Breast epithelium (tissue), 4 donors: ENCODE measurements at places on chromosomes 2 and 18.

GRCh38 chr2:127740665-127741288 is 39.5 kb downstream of the SFT2D3 start:
- DNase-seq, result no peak

DNA sequence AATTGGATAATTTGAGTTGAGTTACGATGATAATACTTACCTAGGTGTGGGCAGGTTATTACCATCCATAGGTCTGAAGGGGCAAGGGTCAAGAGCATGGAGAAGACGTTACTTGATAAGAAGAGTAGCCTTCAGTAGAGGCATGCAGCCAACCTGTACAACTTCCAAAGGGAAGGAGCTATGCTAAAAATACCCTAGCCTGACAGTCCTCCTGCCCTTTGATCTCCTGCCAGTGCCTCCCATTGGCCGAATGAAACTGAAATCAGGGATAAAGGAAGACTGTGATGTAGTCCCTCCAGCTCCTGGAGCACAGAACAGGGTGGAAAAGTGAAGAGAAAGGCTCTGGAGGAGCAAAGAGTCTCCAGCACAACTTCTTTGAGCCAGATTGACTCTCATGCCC is 487.4 kb downstream of the ADCYAP1 start:
- DNase-seq, result no peak

GRCh38 chr2:134193006-134193405 is 60.9 kb upstream of the MGAT5 start:
- no peak for DNase-seq

- no peak for DNase-seq
Observed at GRCh38 chr2:152394326-152394725, 59.4 kb downstream of the FMNL2 start.

DNA sequence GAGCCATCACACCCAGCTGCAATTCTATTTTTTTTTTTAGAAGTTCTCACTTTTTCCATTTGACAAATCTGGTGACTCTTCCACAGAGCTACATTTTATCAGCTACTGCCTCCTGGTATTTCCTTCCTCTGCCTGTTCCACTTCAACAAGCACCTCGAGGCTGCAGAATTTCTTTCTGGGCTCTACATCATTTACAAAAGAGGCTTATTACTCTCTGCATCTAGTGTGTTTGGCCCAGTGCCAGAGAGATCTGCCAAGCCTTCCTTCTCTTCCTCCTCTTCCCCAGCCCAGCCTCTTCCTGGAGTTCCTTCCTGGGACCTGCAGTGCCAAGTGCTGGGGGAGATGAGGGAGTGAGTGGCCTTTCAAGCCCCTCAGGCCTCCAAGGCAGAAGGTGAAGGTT is 119.6 kb upstream of the ITGA6 start:
- no peak for DNase-seq

DNA sequence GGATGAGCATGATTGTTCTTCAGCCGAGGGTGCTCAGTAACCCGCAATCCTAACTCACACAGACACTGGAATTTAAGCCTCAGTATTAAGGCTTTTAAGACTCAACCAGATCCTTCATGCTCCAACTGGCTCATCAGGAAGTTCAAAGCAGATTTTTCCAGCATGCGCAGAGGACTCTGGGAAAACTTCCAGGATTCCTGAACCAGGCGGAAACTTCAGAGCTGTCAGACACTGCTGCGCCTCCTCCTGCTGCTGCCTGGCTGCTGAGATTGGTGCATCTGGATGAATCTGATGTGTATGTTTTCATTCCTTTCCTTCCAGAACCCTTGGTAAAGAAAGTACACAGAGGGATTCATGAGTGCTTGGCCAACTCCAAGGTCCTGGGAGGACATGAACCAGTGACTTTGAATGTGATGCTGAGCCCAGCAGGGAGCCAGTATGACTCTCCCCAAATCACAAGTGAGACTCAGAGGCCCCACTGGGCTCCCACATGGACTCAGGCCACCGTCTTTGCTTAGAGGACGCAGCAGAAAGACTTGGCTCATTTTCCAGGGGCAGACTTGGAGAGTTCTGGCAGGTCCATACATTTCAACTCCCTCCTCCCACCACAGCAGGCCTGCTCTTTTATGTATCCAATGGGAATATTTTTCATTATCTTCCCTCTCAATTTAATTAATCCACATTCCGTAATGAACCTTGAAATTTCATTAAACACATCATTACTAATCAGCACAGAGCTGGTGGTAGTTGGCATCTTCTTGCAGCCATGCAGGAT is 143.5 kb upstream of the HDAC4 start:
- DNase-seq, result peak; percentile 43

DNA sequence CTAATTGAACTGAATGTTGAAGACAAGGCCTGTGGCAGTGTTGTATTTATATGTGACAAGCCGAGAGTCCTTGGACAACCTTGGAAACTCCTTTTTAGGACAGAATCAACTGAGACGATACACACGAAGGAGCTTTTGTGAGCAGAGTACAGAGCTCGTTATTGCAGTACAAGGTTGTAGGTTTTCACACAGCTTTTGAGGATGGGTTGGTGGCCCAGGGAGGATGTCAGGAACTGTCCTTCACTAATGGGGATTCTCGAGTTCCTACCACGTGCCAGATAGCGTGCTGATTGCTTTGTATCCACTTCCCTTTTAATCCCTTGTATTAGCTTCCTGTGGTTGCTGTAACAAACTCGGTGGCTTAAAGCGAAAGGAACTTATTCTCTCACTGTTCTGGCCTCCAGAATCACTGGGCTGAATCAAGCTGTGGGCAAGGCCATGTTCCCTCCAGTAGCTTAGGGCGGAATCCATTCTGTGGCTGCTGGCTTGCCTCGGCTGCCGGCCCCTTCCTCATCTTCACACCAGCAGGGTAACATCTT is 20.2 kb downstream of the INPP4A start:
- DNase-seq, result no peak

GRCh38 chr2:30772021-30772705 is 35.1 kb downstream of the CAPN13 start:
- no peak for DNase-seq

GRCh38 chr2:192016265-192016664 is 169.4 kb upstream of the CAVIN2 start:
- no peak for DNase-seq

- no peak for DNase-seq
Observed at GRCh38 chr2:137007938-137008337, 242.6 kb downstream of the THSD7B start.

- DNase-seq, result no peak
Observed at GRCh38 chr2:166784296-166784946, 103.9 kb upstream of the XIRP2 start.

- no peak for DNase-seq
Observed at GRCh38 chr2:66968946-66969345, 428.2 kb upstream of the ETAA1 start.

GRCh38 chr2:215712871-215713790 is 277.3 kb upstream of the FN1 start:
- no peak for DNase-seq

DNA sequence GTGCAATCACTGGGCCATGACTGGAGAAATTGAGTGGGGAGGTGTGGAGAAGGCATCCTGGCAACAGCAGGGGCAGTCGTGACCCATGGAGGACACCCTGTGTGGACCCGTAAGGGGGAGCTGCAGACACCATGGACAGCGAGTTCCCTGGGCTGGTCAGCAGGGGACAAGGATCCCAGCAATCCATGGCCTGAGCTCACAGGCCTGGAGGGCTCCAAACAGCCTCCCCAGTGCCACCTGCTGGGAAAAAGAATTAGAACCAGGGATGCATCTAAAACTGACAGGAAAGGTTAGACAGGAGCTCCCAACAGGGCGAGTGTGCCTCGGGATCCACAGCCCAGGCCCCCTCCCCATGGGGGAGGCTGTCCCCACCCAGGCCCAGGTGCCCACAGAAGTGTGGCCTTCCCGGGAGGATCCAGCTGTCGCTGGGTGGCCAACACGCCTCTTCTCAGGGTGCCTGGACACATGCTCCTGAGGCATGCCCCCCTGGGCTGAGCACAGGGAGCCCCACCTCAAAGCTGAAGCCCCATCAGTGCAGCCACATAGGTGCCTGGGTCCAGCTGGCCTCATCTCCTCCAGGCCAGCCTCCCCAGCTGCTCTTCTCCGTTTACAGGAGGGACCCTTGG is 20.5 kb upstream of the KIF1A start:
- DNase-seq, result no peak

DNA sequence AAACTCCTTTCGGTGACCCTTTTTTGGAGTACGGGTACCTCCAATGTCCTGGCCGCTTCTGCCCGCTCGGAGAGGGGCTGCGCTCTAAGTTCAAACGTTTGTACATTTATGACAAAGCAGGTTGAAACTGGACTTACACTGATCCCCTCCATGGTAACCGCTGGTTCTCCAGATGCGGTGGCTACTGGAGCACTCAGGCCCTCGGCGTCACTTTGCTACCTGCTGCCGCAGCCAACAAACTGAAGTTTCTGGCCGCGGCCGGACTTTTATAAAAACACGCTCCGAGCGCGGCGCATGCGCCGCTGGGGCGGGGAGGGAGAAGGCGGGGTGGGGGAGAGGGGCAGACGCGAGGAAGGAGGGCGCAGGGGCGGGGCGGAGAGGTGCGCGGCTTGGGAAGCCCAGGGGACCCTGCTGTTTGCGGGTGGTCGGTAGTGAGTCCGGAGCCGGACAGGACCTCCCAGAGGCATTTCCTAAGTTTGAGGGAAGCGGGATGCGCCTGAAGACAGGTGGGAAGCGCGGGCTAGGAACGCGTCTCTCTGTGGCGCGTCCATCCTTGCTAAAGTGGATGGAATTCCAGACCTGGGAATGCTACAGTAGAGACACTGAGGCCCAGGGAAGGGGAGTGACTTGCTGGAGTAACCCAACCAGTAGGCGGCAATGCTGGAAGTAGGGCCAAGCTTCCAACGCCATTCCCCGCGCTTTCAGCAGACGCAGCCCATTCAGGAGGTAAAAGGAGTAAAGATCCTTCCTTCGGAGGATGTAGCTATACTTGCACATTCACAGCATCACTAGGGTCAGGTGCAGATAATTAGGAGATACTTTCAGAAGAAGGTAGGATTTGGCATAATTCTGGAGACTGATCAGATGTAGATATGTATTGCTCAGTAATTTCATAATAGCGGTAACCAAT is at the start of gene CXCR4:
Gene CXCR4, minus strand, starts transcription at position 241 of the 910 bp plus-strand sequence. Its CDS starts 89 bp downstream, at position 152.
- peak; percentile 57 for DNase-seq

DNA sequence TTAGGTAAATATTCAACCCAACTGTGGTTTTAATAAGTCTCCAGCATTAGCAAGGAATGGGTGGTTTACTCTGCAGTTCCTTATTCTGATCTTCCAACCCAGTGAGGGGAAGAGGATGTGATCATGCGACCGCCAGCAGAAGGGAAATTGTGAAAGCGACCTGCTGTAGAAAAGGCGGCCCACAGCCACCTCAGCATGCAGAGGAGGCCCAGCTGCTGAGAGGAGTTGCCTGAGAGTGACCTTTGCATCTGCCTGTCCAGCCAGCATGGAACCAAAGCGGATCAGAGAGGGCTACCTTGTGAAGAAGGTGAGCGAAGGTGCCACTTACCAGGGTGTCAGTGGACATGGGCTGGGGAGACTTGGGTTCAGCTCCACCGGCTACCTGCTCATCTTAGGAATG is at the start of gene PLEK:
Gene PLEK, plus strand, starts transcription at position 196 of the 400 bp plus-strand sequence. Its CDS starts 70 bp downstream, at position 266.
- DNase-seq, result no peak

GRCh38 chr18:8349608-8350323 is 259.5 kb upstream of the RAB12 start:
- DNase-seq, result no peak

GRCh38 chr2:174607989-174608865 is 10.6 kb upstream of the WIPF1 start:
- no peak for DNase-seq

DNA sequence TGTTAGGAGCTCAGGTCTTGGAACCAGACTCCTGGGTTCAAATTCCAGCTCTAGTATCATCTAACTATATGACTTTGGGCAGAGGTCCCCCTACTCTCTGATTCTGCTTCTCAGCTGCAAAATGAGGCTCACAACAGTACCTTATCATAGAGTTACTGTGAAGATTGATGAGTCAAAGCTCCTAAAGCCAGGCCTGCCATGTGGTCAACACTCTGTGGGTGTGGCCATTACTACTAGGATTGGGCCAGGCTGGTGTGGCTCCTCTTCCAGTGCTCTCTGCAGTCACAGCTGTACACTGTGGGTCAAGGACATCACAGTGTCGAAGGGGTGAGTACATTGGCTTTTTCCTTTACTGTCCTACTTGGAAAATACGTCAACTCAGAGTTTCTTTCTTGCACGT is 22.6 kb downstream of the CAPN13 start:
- no peak for DNase-seq

DNA sequence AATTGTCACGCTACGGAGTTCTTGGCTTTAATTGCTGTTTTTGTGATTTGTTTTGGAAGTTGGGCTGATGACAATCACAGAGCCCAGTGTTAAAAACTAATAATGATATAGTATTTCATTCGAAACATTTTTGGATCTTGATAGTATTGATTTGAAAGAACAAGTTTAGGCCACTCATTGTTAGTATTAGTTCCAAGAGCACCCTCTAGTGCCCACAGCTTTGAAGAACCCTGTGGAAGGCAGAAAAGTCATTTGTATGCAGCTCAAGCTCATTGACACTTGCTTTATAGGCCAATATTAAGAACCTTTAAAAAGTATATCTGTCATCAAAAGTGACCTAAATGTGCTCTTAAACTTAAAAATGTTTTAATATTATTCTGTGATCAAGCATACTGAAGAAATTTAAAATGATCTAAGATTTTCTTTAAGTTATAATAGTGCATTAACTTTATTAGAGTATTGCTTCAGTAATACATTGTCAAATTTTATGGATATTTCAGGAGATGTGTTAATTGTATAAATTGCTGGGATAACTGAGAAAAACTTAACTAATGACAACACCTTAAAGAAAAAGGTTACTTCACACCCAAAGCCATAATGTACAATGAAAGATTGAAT is 191.0 kb downstream of the GRB14 start:
- DNase-seq, result no peak

- no peak for DNase-seq
Observed at GRCh38 chr18:13442451-13442850, 223.9 kb downstream of the LDLRAD4 start.

DNA sequence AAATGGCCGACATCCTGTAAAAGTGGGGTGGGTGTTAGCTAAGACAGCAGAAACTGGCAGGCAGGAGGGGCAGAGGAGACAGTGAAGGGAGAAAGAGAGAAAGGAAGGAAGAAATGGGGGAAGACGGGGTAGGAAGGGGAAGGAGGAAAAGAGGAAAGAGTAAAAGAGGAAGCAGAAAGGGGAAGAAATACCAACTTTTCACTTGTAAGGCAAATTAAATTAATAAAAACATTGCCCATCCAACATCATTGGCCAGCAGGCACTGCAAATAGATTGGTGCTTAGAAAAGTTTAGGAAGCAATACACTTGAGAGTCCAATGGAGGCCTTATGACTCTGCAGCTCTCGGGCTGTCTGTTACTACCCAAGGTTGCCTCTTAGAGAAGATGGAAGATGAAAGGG is 116.7 kb downstream of the TNS1 start:
- DNase-seq, result no peak
